Omental fat pad (tissue), 4 donors: ENCODE measurements at places on chromosomes 4 and X.

DNA sequence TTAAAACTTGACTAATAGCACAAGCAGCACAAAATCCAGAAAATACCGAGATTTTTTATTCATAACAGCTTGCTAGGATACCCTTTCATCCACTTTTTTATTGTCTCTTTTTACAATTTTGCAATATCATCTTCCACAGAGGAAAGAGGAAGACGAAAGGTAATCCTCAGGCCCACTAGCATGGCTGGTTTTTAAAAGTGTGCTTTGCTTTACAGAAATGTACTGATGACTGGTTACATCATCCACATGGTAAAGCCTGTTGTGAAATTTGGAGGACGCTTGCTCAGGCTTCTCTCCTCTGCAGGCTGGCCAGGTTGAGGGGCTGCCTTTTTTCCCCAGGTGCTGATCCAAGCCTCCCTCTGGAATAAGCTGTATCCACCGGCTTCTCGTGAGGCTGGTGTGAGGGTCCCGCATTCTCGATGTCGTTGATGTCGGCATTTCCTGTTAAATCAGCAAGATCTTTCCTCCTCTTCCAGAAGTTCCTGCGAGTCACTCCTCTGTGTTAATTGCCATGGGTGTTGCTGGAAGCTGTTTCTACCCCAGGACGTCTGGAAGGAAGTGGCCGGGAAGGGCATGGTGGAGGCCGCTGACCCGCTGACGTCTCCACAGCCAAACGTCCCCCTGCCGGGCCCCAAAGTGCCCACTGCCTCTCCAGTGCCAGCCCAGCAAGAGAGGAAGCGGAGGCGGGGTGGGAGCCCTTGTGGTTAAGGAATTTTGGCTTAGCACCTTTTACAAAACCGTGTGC is 5.8 kb upstream of the DGKQ start:
- DNase-seq: no peak

GRCh38 chrX:121921258-121921657 is 873.8 kb downstream of the GLUD2 start:
- DNase-seq: no peak

DNA sequence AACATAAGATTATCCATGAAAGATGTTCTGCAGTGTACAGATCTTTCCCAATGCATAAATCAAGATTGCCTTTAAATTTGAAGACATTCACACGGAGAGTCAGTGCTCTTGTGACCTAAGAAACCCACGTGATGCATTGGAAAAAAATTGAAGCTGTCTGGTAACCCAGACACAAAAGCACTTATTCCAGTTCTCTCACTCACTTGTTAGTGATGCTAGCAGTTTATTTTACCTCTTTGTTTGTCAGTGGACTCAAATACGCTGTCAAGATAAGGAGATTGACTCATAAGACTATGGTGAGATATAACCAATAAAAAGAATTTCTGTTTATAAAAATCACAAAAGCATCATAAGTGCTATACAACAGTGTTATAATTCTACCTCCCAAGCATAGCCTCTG is 245.8 kb upstream of the SMIM31 start:
- DNase-seq: no peak

- no peak for DNase-seq
Measured at GRCh38 chr4:182969651-182970279, 52.6 kb upstream of the DCTD start.

DNA sequence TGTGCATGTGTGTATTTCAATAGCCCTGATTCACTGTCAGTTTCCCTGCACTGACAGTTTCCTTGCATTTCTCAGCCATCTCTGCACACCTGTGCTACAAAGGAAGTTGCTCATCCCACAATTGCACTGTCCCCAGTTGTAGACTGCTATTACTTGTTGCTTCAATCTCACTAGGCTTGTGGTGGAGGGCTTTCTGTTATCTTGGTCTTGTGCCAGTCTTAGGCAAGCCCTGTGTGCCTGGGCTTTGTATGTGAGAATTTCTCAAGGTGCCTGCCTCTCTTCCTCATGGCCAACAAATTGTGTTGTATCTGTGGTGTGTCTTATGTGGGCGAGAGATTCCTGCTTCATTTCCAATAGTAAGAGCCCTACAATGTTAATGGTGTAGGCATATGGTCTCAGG is 467.4 kb downstream of the GRIA2 start:
- DNase-seq: no peak
